Left renal pelvis (tissue), 4 donors: ENCODE measurements at places on chromosomes 3 and 15.

- no peak for DNase-seq
These were observed 99.7 kb upstream of the TLE3 start for GRCh38 chr15:70197318-70197944.

DNA sequence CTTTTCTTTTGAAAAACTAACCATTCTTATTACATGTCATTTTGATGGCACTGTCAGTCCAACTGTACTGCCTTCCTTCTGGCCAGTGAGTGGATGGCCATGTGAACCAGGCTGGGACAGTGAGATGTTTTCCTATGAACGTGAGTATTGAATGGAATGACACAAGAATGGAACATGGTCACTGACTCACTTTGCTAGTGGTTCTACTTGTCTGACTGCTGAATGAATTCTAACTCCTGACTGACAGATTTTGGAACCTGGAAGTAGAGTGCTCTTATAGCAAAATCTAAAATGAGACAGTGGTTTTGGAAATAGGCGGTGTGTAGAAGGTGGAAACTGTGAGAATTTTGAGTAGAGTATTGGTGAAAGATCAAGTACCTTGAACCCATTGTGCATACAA, 606.9 kb upstream of the KCNMB2 start:
- DNase-seq, result no peak

GRCh38 chr15:32951736-32952464, 234.1 kb downstream of the GREM1 start:
- DNase-seq, result no peak

DNA sequence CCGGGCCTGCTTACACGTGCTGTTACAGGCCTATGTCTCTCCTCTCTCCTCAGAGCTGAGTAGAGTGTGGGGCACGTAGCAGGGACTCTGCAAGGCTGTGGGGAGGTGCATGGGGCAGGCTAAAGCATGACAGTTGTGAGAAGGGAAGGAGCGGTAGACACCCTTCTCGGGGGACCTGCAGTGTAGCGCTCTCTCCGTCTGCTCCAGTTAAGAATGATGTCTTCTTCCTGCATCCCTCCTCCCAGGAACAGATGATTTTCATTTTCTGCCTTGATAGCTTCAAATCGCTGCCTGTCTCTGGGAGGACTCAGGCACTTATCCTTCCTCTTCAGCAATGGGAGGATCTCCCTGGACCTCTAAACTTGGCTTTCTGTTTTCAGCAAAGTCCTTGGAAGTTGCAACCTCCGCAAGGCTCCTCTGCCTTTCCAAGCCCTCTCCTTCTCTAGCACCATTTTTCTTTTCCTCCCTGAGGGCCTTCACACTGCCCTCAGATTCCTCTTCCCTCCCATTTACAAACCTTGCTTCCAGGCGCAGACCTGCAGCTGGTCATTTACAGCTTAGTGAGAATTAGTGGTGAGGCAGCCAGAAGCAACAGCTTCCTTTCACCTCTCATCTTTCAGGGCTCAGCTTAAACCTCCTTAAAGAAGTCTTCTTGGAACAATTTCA, 23.4 kb upstream of the TLE3 start:
- DNase-seq, result no peak

DNA sequence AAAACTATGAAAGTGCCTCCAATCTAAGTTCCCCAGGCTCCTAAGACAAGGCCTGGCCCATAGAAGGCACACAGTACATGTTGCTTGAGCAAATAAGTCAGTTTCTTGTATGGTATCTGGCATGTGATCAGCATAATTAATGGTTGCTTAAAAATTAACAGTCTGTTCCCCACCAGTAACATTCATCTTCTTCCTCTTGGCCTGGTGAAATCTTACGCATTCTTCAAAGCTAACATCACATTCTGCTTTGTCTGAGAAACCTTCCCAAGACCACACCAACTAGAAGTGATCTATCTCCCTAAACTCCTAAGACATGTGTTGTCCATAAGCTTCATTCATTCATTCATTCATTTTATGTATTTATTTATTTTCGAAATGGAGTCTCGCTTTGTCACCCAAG, 48.1 kb downstream of the LIPC start:
- DNase-seq, result no peak

GRCh38 chr15:58444658-58445332, 13.0 kb downstream of the LIPC start:
- no peak for DNase-seq

DNA sequence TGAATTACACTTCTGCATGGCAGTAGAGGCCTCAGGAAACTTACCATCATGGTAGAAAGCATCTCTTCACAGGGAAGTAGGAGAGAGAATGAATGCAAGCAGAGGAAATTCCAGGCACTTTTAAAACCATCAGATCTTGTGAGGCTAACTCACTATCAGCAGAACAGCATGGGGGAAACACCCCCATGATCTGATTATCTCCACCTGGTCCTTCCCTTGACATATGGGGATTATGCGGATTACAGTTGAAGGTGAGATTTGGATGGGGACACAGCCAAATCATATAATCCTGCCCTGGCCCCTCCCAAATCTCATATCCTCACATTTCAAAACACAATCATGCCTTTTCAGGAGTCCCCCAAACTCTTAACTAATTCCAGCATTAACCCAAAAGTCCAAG, 691.1 kb downstream of the SI start:
- no peak for DNase-seq
